ENCODE measurements at places on chromosomes 13 and 19.

DNA sequence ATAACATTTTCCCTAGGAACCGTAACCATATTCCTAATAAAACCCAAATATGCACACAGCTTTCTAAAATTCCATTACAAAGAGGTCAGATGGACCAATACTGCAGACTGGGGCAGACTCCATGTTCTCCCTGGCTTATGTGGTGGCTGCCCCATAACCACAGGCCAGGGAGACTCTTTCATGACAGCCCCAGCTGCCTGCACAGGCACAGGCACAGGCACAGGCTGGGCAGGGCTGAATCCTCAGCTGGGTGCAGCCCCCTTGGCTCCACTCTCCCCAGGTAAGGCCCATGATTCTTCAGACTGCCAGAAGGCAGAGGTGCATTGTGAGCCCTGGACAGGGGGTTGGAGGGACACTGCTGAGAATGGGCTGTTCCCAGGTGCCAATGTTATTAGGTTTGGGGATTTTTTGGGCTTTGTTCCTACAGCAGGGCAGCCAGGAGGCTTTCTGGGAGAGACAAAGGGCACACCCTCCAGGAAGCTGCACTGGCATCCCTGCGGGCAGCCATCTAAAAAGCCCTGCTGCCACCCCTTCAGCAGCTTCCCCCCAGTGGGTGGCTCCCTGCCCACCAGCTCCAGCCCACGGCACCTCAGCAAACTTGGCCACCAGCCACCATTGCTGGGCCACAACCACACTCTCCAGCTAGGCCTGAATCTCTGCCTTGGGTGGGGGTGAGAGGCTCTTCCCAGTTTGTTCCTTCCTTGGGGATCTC, 20.0 kb downstream of the DOCK9 start:
- DNase-seq: no peak

- DNase-seq: no peak
Observed at GRCh38 chr13:113454936-113455335, 1.6 kb upstream of the ADPRHL1 start.

- peak; percentile 96 for DNase-seq
Observed at GRCh38 chr19:48169939-48170803, at the start of the genes LIG1 and ZSWIM9. TSS of gene LIG1 (minus strand) at chr19:48170344. CDS start at chr19:48165566, 4,778 bp downstream. TSS of gene ZSWIM9 (plus strand) at chr19:48170680. CDS start at chr19:48171803, 1,123 bp downstream.

DNA sequence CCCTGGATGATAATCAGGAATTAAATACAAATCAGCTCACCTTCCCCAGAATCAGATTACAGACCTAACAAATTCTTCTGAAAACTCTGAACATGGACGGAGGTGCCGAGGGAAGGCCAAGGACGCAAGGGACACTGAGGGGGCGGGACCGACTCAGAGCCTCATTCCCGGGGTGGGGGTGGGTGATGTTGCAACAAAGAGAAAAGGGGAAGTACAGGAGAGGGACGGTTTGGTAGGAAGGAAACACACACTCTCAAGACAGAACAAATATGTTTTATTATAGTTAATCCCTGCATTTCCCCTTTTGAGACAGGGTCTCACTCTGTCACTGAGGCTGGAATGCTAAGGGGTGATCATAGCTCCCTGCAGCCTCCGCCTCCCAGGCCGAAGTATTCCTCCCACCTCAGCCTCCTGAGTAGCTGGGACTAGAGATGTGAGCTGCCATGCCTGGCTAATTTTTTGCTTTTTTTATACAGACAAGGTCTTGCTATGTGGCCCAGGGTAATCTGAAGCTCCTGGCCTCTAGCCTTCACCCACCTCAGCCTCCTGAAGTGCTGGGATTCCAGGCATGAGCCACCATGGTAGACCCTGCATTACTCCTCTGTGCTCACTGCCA, 786 bp upstream of the LILRA2 start:
- DNase-seq: no peak

GRCh38 chr19:14561847-14562351, 10.0 kb downstream of the NDUFB7 start:
- no peak for DNase-seq

DNA sequence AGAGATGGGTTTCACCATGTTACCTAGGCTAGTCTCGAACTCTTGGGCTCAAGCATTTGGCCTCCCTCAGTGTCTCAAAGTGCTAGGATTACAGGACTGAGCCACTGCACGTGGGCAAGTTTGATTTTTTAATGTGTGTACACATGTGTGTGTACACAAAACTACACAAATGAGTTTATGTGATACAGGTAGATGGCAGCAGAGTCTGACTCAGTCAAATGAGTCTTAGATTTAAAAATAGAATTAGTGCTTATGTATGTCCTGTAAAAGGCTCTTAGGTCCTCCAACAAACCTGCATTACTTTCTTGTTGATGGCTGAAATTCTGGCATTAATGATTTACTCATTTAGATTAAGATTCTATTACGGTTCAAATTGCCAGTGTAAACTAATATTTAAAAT, 293.7 kb downstream of the PCDH17 start:
- DNase-seq: peak; percentile 5

- DNase-seq: no peak
Observed at GRCh38 chr19:12967907-12968306, 1.5 kb upstream of the DAND5 start.

DNA sequence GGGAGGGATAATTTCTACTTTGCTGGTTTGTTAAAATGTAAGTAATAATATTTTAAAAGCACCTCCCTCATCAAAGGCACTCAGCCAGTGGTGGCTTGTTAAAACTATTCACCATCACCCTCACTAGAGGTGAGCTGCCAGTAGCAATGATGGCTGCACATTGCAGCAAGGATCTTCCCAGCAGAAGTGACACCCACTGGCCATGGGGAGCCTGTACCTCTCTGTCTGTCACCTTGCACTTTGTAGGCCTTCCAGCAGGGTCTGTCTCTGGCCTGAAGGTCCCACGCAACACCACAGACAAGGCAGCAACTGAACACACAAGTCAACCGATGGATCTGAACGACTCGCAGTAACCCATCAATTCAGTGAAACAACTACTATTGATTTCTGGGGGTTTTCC, 47.3 kb upstream of the C13orf42 start:
- no peak for DNase-seq

- no peak for DNase-seq
Observed at GRCh38 chr19:19039901-19040300, 6.5 kb downstream of the ARMC6 start.

- DNase-seq: peak; percentile 63
Observed at GRCh38 chr19:8505680-8506401, 3.4 kb upstream of the PRAM1 start.

GRCh38 chr13:103540382-103540765, 474.2 kb upstream of the SLC10A2 start:
- DNase-seq: no peak

GRCh38 chr19:7251494-7251893, 42.7 kb downstream of the INSR start:
- no peak for DNase-seq

DNA sequence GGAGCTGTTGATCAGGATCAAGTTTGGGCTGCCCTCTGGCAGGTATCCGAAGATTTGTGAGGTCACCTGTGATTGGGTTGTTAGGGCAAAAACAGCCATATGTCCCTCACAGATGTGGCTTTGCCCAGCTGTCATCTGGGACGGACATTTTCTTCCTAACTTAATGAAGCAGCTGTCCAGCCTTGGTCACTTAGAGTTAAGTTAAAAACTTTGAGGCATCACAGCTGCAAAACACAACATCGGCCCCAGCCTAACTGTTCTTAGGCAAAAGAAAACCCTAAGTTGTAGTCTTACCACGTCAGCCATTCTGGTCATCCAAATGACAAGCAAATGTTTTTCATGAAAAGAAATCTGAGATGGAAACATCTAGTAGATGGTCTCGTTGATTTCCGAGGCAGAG, 318.4 kb downstream of the DCLK1 start:
- no peak for DNase-seq

DNA sequence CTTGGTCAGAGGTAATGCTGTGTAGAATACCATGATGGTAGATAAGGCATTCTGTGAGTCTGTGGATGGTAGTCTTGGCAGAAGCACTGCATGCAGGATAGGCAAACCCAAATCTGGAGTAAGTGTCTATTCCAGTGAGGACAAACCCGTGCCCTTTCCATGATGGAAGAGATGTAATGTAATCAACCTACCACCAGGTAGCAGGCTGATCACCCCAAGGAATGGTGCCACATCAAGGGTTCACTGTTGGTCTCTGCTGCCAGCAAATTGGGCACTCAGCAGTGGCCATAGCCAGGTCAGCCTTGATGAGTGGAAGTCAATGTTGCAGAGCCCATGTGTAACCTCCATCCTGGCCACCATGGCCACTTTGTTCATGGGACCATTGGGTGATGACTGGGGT, 155.0 kb downstream of the RAP2A start:
- no peak for DNase-seq

- no peak for DNase-seq
Observed at GRCh38 chr19:42311657-42312056, 1.5 kb upstream of the TMEM145 start.

- no peak for DNase-seq
Observed at GRCh38 chr13:67120872-67121531, 109.1 kb downstream of the PCDH9 start.

- DNase-seq: no peak
Observed at GRCh38 chr13:111038887-111039286, 76.2 kb upstream of the ARHGEF7 start.

DNA sequence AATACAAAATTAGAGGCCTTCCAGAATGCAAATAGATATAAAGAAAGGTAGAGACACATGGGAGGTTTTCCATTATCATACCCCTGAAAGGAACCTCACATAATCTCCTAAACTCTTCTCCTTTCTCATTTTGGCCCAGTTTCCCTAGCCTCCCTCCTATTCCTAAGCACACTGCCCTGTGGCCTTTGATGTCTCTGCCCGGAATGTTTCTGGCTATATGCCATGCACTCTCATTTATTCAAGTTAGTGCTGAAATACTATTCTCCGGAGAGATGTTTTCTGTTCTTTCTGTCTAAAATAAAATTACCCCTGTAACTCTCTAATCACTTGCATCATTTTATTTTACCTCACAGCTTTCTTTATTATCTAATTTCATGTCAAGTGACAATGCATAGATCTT, 1287.7 kb downstream of the SLITRK5 start:
- peak; percentile 26 for DNase-seq

DNA sequence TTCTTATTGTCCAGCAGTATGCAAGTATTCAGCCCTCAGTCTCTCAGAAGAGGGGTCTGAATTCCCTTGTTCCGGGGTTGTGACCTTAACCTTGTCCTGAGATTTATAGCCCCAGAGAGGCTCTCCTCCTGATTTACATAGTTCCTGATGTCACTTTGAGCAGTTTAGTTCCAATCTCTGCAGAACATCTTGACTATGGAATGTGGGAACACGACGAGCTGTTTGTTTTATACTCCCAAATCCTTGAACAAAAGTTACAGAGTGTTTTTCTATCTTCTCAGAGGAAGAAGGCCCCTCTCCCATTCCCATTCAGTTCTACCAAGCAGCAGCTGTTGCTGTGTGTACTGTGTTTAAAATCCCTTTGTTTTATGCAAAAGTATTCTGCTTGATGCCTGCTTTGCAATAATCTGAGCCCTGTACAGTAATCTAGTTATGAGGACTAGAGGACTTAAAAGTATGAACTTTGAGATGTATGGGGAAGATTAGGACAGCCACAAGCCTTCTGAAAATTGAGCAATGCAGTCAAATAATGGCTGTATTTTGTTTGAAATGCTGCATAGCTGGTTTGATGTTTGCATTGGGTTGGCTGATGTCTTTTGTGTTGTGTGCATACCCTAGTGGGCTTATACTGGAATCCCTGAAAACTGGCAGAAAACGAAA, 74.7 kb downstream of the KL start:
- no peak for DNase-seq

DNA sequence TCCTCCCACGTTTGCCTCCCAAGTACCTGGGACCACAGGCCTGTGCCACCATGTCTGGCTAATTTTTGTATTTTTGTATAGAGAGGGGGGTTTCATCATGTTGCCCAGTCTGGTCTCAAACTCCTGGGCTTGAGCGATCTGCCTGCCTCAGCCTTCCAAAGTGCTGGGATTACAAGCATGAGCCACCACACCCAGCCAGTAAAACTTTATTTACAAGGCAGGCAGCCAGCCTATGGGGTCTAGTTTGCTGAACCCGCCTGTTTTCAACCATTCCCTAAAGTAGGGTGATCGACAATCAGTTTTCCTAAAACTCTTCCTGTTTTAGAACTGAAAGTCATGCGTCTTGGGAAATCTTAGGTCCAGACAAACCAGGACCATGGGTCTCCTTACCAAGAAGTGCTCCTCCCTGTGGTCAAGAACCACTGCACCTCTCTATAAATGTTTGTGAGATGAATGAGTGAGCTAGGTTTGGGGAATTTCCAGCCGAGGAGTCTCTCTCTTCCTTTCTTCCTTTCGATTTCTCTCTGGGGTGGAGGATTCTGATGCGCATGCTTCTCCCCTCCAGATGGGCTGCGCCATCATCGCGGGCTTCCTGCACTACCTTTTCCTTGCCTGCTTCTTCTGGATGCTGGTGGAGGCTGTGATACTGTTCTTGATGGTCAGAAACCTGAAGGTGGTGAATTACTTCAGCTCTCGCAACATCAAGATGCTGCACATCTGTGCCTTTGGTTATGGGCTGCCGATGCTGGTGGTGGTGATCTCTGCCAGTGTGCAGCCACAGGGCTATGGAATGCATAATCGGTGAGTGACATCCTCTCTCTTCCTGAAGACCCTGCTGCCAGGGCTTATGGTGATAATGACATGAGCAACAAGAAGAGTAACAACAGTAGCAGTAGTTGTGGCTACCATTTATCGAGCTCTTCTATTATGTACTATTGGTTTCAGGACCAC, 38.7 kb downstream of the ADGRE1 start:
- no peak for DNase-seq

DNA sequence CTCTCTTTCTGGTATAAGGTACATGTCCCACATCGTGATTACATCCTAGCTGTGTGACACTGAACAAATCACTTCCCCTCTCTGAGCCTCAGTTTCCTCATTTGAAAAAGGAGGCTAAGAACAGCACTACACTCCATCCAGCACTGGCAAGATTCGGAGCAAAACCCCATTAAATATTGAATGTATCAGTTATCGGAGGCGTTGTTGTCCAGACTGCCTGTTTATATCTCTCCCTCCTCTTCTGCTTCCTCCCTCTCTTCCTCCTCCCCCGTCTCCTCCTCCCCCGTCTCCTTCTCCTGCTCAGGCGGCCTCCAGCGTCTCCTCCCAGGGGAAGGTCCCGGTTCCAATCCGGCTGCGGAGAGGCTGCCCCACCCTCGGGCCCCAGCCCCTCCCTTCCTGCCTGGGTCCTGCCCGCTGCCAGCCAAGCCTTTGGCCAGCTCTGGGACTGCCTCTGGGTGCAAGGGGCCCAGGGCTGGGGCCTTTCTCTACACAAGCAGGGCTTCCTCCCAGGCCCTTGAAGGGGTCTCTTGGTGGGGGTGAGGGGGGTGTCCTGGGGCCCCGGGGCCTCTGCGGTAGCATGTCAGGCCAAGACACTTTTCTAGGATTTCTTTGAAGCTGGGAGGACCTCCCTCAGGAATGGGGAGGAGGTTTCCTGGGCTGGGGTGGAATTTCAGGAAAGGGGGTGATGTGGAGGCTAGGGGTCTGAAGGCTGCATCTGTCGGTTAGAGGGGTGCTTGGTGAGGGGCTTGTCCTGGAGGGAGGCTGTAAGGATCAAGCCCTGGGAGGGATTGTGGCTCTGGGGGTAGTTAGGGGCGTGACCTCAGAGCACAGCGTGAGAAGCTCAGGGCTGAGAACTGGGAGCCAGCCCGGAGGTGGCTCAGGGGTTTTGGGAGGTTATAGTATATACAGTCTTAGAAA, 1.9 kb downstream of the RRAS start:
- DNase-seq: peak; percentile 65

Data from astrocyte of the spinal cord (primary cell).